ENCODE measurements at places on chromosomes 3 and 15.

DNA sequence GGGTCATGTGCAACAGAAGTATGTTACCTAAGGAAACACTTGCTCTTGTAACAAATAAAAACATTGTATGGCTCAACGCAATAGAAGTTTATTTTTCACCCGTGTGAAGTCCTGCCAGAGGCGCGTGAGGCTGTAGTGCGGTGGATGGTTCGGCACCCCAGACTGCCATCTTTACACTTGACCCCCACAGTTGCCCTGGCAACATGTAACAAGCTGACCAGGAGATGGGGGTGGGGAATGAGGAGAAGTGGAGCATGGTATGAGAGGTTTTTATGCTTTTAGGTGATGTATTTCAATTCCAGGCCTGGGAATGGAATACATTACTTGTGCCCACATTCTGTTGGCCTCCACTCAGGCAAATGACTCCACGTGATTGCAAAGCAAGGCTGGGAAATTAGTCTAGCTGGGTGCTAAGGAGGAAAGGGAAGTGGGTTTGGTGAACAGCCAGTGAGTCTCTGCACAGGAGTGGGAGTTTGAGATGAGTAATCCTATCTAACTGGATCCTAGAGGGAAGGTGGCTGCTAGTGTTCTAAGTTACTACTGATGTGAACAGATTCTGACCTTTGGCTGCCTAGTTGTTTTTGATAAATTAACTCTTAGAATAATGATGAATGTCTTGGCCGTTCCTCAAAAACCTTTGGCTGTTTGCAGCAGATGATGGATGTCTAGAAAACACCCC, 33.8 kb upstream of the GREM1 start:
- no peak for DNase-seq

GRCh38 chr15:101648356-101648755, 3.8 kb downstream of the TM2D3 start:
- DNase-seq, result no peak

GRCh38 chr3:141383555-141384129, 15.3 kb downstream of the ZBTB38 start:
- peak; percentile 16 for DNase-seq

GRCh38 chr3:151101270-151101969, 16.0 kb downstream of the MED12L start:
- DNase-seq, result no peak

DNA sequence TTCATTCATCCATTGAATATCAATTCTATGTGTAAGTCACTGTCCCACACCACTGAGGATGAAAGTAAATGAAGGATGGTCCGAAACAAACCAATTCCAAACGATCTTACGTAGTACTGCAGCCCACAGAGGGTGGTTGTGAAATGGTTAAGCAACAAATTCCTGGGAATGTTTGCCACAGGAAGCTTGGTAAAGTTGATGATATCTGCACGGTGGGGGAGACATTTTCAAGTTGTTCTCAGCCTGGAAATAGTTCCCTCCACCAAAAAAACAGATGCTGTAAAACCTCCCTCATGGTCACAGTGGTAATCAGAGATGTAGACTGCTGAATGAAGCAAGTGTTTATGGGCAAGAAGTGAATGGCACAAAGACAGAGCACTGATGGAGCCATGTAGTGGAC, 35.9 kb upstream of the BNC1 start:
- no peak for DNase-seq

DNA sequence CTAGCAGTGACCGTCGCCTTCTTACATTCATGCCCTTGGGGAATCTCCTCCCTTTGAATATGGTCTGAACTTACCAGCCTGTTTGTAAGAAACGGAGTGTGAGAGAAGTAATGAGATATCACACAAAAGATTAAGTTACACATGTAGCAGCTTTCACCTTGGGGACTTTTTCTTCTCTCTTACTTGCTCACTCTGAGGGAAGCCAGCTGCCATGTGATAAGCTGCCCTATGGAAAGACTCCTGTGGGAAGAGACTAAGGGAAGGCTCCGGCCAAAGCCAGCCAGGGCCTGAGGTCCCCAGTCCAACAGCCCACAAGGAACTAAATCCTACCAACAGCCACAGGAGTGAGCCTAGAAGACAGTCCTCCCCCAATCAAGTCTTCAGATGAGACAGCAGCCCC, 190.4 kb upstream of the TSC22D2 start:
- DNase-seq, result no peak

- no peak for DNase-seq
These were observed 540.7 kb upstream of the KCNMB2 start for GRCh38 chr3:177995381-177996085.

DNA sequence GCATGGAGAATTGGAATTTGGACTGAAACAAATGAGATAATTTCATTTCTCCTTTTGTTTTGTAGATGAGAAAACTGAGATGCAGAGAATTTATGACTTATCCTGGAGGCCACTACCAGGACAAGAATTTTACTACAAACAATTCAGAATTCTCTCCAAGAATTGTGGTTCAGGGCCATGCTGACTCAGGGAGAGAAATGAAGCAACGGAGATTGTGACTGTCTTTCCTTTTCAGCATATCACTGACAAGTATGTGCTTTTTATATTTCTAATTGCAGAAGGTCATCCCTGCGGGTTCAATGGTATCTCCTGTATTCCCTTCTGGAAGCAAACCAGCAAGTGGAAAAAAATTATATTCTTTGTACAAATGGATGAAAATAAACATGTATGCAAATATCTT, 170.8 kb upstream of the MITF start:
- DNase-seq, result no peak

- no peak for DNase-seq
These were observed 18.5 kb downstream of the CEP152 start for GRCh38 chr15:48792408-48792807.

GRCh38 chr3:150538324-150539208, 7.7 kb downstream of the SERP1 start:
- DNase-seq, result no peak

All from NCI-H748 treated with DMSO at 0.1 percent for 48 hours (cell line).